NCI-H1092 (cell line): ENCODE measurements at places on chromosomes 12 and 14.

DNA sequence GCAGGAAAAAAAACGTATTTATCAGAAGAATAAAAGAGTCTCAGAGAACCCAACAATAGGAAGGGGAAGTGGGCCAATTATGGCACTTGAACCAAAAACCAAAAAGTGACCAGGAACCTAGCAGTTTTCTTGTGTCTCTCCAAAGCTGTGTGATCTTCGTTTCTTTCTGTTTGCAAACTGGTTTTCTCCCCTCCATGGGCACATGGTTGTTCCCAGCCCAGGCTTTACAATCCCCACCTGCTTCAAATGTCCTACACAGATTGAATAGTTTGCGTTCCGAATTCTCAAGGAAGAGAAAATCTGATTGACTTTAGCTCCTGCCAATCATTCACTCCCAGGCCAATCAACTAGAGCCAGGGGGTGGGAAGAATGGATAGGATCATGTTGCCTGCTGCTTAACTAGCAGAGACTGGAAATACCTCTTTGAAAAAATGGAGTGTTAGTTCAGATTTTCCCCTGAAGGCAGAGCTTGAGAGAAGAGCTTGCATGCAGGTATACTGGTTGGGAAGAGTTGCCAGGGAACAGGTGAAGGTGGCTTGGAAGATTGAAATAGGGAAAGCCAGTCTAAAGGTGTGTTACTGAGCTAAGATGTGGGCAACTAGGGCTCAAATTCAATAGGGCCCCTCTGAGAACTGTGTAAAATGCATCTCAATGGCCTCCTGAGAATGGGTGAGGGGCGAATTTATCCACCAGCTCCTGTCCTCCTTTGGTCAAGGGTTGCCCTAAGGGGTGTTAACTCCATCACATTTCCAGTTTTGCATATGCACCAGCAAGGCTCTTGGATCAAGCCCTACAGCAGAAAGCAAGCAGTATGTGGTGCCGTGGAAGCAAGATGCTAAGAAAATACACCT is 106.4 kb upstream of the SRRM4 start:
- DNase-seq, result no peak

DNA sequence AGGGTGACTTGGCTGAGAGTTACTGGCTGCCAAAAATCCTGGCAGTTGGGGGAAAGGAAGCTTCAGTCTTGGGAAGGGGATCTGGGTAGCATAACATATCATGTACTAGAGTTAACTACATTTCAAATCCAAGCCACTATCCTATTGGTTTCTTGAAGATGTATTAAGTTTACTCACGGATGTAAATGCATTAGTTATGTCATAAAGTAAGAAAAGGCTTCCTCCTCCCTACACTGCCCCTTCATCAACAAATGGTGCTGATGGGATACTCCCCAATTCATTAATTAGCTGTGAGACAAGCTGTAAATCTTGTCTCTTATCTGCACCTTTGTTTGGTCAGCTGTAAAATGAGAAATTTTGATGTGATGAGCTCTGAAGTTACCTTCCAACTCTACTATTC is 150.1 kb upstream of the SOX5 start:
- no peak for DNase-seq

GRCh38 chr12:101793401-101793800 is 37.4 kb downstream of the GNPTAB start:
- DNase-seq, result no peak

GRCh38 chr14:67963960-67964812 is 144.6 kb downstream of the RAD51B start:
- DNase-seq, result no peak

- no peak for DNase-seq
Measured at GRCh38 chr14:54501480-54501879, 8.2 kb upstream of the CGRRF1 start.

DNA sequence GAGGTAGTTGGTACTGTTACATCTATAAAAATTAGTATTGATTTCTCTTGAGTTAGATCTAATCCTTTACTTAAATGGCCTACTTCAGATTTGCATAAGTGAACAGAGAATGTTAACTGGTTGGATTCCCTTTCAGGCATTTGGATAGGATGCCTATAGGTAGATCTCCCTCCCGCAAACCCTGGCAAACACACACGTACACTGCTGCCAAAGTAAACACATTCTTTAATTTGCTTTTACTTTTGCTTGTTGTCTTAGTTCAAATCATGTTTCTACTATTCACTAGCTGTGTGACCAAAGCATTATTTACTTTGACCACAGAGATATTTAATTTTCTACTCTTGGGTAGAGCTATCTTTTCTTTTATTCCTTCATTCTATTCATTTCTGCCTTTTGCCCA is 936.1 kb upstream of the FBXO33 start:
- no peak for DNase-seq

DNA sequence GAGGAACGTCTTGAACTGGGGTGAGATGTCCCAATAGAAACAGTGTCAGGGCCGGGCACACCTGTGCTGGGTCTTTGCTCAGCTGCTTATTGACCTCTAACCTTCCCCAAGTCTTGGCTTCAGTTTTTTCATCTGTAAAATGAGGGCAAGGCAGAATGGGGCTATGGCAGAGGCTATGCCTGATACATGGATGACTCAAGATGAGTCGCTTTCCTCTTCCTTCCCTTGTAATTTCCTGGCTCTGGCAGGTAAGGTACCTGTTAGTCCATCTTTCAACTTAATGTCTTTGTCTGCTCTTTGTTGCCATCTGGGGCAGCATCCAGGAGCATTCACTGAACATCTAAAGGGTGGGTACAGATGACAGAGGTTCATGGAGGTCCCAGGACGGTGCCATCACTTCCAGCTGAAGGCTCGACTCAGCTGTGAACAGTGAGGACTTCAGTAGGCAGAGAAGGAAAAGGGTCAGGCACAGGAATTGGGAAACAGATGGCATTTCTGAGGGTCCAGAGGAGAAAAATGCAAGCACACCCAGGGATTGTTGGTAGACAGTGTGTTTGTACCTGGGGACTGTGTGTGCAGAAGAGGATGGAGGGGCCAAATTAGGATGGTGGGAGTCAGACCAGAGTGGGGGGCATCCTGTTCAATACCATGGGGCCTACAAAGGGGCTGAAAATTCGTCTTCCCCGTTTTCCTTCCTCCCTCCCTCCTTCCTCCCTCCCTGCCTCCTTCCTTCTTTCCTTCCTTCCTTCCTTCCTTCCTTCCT is 268.3 kb downstream of the VRK1 start:
- DNase-seq, result no peak

DNA sequence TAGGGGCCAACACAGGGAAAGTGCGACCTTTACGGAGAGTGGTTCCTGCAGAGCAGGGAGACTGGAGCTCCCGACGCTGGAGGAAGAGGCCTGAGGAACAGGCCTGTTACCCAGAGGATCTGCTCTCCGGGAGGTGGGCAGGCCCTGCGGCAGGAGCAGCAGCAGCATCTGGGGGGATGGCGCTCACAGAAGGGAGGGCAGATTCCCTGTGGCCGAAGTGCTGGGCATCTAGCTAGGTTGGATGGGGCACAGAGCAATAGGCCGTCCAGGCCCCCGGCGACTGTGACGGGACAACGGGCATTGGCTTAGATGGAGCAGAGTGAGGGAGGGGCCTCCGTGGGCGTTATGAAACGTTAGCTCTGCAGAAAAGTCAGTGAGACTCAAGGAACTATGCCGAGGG is 135.6 kb downstream of the PIWIL1 start:
- DNase-seq, result no peak

- no peak for DNase-seq
Measured at GRCh38 chr12:52713960-52714886, 10.9 kb upstream of the KRT77 start.

DNA sequence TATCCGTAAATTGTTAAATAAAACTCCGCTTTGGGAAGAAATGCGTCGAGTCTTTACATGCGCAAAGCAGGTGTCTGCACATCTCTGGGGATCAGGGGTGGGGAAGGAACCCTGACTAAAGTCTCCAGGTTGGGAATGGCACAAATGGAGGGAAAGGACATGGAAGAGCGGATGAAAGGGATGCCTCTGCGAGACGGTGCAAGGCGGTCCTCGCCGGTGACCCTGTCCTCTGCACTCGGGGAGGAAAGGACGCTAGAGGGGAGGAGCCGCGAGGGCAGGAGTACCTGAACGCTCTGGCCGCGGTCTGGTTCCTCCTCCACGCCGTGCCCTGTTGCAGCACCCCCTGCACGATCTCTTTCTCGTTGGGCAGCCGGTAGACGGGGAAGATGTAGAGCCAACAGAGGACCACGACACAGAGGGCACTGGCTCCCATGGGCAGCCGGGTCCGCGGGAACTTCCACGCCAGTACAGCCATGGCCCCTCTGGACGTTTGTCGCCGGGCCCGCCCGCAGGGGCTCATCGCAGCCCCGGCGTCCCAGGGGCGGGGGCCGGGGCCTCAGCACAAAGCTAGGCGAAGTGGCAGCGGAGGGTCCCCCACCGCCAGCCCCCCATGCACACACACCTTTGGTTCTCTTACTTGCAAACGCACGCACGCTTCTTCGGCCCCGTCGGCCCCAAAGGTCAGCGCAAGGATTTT is 646 bp downstream of the ST8SIA1 start:
- DNase-seq, result no peak
